ENCODE measurements at places on chromosomes 5 and 9. TPM values are rescaled to one million over a fixed set of nuclear protein-coding genes. Genes with fewer than 3 reads are reported as not detected.

KIAA1958 gene
- polyA plus RNA-seq = 1.5 TPM

SLC25A2 gene
- not detected for polyA plus RNA-seq

DNA sequence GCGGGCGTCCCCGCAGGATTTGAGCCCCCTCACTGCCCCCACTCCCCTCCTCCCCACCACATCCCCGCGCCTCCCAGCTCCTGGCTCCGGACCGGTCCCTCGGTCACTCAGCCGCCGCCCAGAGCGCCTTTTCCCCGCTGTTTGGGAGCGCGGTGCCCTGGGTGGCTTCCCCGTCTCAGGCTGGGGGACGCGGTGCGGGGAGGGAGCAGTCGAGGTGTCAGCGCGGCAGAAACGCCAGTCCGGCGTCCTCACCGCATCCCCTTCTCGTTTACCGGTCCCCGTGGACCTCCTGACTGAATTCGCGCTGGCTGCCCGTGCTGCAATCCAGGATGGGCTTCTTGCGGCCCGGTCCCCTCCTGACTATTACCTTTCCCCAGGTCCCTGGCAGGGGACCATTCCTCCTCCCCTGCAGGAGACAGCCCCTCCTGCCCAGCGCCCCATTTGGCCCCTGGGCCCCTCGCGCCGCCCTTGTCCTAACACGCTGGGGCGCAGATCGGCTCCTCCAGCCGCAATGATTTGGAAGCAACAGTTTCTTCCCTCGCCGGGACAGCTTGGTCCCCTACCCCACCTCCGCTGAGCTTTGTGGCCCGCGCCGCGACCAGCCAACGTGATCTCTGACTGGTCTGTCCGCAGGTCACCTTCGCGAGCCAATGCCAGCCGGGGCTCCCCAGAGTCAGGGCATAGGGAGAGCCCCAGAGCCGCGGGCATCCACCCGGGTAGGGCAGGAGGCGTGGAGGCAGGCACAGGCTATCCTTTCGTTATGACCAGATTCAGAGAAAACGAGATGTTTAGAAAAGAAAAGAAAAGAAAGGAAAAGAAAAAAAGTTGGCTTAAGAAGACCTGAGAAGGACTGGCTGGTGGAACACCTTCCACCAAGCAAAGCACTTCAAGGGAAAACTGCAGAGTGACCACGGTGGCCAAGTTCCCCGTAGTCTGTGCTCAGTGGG, 1.2 kb downstream of the ANKRD33B start:
- H3K27me3 ChIP-seq = no peaks in the 10 kb centered on the region
- peak overlapping the region; percentile 65 for H3K4me3 ChIP-seq
- peak; percentile 59 for DNase-seq

- peaks cover 34% of the 10 kb centered on the region for H3K36me3 ChIP-seq
- H3K27ac ChIP-seq = no peak overlapping the region
- no peak overlapping the region for H3K4me3 ChIP-seq
- peaks cover 5% of the 10 kb centered on the region for H3K4me1 ChIP-seq
- DNase-seq = no peak
Observed at GRCh38 chr5:141633871-141634561, 2.6 kb downstream of the HDAC3 start.

DNA sequence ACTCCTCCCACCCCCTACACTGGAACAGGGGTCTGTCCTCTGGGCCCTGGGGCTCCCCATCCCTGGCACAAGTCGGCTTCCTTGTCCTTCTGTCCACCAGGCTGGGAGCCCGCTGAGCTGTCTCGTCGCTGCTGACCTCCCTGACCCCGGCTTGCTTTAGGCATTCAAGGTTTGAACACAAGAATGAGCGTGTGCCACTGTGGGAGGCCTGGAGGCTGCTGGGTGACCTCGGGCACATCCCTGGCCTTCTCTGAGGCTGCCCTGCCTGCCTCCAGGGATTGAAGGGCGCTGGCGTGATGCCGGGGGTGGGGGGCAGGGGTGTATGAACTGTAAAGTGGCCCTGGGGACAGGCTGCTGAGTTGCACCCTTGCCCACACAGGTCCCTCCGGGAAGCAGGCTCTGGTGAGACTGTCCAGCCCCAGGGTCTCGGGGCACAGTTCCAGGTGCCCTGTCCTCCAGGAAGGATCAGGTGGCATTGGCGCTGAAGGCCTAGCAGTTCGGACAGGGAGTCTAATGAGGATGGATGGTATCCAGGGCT, 18.2 kb downstream of the FIBCD1 start:
- no peak overlapping the region for H3K4me3 ChIP-seq
- no peaks in the 10 kb centered on the region for H3K27me3 ChIP-seq
- H3K36me3 ChIP-seq = no peaks in the 10 kb centered on the region
- H3K27ac ChIP-seq = no peak overlapping the region
- no peaks in the 10 kb centered on the region for H3K4me1 ChIP-seq

DNA sequence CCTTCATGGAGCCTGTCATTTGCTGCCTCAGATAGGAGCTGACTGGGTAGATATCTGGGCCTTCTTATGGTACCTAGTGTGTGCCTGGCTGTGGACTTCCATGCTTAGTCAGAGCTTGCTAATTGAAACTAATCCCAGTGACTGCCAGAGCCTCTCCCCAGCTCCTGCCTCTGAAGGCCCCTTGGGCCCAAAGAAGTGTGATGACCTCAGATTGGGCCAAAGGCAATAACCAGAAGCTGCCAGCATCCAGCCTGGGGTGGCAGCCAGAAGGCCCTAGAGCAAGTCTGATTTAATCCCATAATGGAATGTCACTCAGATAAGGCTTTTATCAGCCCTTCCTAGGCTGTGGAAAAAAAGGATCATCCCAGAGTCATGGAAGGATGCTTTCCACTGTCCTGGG, 17.1 kb upstream of the CDC23 start:
- H3K27ac ChIP-seq = no peak overlapping the region
- peak; percentile 61 for DNase-seq
- peaks cover 9% of the 10 kb centered on the region for H3K4me1 ChIP-seq
- H3K36me3 ChIP-seq = no peaks in the 10 kb centered on the region
- no peak overlapping the region for H3K4me3 ChIP-seq

DNA sequence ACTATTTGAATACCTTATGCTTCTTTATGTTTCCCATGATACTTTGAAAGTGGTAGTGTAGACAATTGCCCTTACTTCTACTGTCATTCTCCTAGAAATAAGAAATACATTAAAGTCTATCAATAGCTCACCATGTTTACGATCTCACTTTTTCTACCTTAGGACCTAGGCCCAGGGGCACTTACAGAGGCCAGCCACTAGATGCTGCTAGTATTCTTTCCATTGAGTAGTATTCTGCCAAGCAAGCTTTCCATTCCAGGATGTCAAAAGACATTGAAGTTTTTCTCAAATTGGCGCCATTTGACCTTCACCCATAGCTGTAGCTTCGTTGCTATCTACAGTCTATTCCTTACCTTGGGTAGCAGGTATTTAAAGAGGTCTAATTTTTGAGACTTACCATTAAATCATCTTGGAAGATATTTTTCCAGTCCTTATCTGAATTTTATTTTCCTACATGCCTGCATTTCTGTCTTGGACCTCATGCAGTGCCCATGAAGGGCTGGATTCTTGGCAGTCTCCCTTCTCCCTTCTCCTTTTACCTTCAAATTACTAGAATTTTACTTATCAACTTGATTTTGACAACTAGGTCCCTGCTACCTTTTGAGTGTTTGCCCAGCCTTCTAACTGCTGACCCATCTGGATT, 246.0 kb upstream of the NUDT12 start:
- H3K36me3 ChIP-seq = no peaks in the 10 kb centered on the region
- peak overlapping the region; percentile 64 for H3K27ac ChIP-seq
- H3K4me1 ChIP-seq = no peaks in the 10 kb centered on the region
- peak; percentile 61 for DNase-seq
- H3K4me3 ChIP-seq = no peak overlapping the region

All from SK-N-SH (cell line).